ENCODE measurements at places on chromosomes 7 and 10. TPM values are rescaled to one million over a fixed set of nuclear protein-coding genes. Genes with fewer than 3 reads are reported as not detected.

FZD1 gene
- 58.5 TPM for total RNA-seq

RSU1 gene
- total RNA-seq: 96.4 TPM

FBXL13 gene
- total RNA-seq: 0.63 TPM

KLF14 gene
- not detected for total RNA-seq

LRMDA gene
- total RNA-seq: not detected

ATP5MK gene
- 387 TPM for total RNA-seq

UTF1 gene
- not detected for total RNA-seq

CYP3A4 gene
- total RNA-seq: not detected

IMPDH1 gene
- 53.5 TPM for total RNA-seq

SORCS1 gene
- not detected for total RNA-seq

BEND7 gene
- total RNA-seq: 5.6 TPM

OR6B1 gene
- total RNA-seq: not detected

FAM24B gene
- total RNA-seq: 48.2 TPM

WASHC2C gene
- total RNA-seq: 40.4 TPM

MYH16 gene
- total RNA-seq: not detected

HIP1 gene
- total RNA-seq: 21.0 TPM

TMEM236 gene
- total RNA-seq: under 0.01 TPM

ATAD1 gene
- 32.3 TPM for total RNA-seq

AKR1C4 gene
- not detected for total RNA-seq

SAMD9 gene
- 37.3 TPM for total RNA-seq

CALU gene
- 841 TPM for total RNA-seq

LRRC61 gene
- total RNA-seq: not detected

BUD31 gene
- total RNA-seq: 128 TPM

ZNF32 gene
- 37.4 TPM for total RNA-seq

IFIT1B gene
- not detected for total RNA-seq

RBP3 gene
- total RNA-seq: not detected

HHEX gene
- 0.06 TPM for total RNA-seq

PON3 gene
- not detected for total RNA-seq

CXCL12 gene
- total RNA-seq: 0.29 TPM

NUDT13 gene
- total RNA-seq: 2.9 TPM

ATOH7 gene
- total RNA-seq: 0.11 TPM

TMEM273 gene
- total RNA-seq: not detected

PPP1R9A gene
- total RNA-seq: 0.51 TPM

HMX3 gene
- not detected for total RNA-seq

CLRN3 gene
- total RNA-seq: not detected

PANK1 gene
- total RNA-seq: 6.3 TPM

SPDYE2 gene
- not detected for total RNA-seq

PTPN12 gene
- 78.3 TPM for total RNA-seq

OR2A1 gene
- not detected for total RNA-seq

TRIL gene
- 0.32 TPM for total RNA-seq

ODAD2 gene
- total RNA-seq: 0.52 TPM

GDF2 gene
- not detected for total RNA-seq

ENTPD1 gene
- not detected for total RNA-seq

PAPOLB gene
- total RNA-seq: 0.13 TPM

EIF5AL1 gene
- 0.63 TPM for total RNA-seq

PTPRZ1 gene
- not detected for total RNA-seq

HOXA7 gene
- 8.3 TPM for total RNA-seq

HOXA13 gene
- 0.06 TPM for total RNA-seq

MYL10 gene
- total RNA-seq: 0.34 TPM

LLCFC1 gene
- not detected for total RNA-seq

CYP26C1 gene
- total RNA-seq: not detected
